ENCODE measurements at places on chromosomes 7 and 10.

DNA sequence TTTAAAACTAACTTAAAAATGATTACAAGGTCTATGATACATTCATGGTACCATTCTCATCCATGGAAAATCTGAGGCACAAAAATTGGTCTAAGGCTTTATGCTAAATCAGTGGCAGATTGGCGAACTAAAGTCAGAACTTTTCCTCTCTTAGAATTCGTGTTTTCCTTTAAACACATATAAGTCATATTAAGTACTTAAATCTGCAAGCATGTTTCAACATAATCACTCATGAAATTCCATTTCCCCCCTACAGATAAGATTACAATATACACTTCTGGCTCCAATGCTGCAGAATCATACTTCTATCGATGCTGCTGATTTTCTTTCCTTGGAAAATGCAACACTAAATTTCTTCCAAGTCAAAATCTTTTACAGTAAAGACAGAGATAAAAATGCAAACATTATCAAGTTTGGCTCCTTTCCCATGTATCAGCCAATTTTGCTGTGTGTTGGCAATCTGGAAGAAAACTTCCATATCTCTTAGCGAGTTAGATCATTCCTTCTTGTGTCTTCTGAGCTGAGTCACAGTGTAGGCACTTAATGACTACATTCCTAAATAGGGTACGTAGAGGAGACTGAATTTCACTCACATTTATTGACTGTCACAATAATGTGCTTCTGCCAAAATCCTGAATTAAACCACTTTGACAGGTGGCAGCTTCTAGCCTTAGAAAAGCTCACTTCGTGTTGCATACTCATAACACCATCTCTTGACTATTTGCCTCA lies 76.4 kb upstream of the LRRC17 start:
- no peak for DNase-seq

GRCh38 chr10:71246591-71247413 lies 34.4 kb downstream of the UNC5B start:
- DNase-seq: no peak

DNA sequence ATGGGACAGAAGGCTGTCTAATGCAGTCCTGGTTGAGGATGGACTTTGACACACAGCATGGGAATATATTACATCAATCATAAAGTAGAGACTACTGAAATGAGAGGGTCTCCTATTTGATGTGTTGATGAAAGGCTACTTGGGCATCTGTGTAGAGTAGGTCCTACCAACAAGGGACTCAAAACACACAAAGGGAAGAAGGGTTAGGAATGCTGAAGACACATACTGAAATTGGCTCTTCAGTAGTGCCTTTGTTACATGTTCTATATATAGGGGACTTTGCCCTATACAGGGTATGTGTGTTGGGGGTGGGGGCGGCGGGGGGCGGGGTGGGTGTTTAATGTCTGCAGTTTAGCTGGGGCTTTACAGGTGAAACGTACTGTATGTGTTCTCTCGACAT lies 7.7 kb downstream of the CUL1 start:
- DNase-seq: no peak

DNA sequence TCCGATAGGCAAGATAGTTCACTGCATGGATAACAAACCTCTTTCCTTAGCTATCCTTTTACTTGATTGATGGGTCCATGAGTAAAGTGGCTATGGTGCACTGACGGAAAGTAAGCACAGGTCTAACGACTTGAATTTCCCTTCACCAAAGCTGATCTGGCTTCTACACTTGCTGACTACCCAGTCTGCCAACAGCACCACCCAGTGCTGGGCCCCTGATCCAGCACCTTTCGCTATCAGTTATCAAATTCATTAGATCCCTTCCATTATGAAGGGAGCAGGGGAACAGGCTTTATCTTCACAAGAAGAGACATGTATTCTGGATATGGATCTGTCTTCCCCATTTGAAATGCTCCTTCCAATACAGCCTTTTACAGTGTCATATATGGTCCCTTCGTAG lies 855.9 kb downstream of the GRID1 start:
- no peak for DNase-seq

GRCh38 chr10:84290235-84290634 lies 38.2 kb upstream of the CCSER2 start:
- no peak for DNase-seq

- DNase-seq: no peak
Measured at GRCh38 chr10:9427209-9427608, 1372.7 kb downstream of the GATA3 start.

- DNase-seq: no peak
Measured at GRCh38 chr10:118027397-118027796, 19.3 kb downstream of the RAB11FIP2 start.

DNA sequence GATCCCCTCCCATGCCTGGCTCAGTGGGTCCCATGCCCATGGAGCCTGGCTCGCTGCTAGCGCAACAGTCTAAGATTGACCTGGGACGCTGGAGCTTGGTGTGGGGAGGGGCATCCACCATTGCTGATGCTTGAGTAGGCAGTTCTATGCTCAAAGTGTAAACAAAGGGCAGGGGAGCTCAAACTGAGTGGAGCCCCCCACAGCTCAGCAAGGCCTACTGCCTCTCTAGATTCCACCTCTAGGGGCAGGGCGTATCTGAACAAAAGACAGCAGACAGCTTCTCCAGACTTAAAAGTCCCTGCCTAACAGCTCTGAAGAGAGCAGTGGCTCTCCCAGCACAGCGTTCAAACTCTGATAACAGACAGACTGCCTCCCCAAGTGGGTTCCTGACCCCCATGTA lies 31.2 kb upstream of the FFAR4 start:
- DNase-seq: no peak

All from stimulated activated CD8-positive, alpha-beta memory T cell treated with anti-CD3 and anti-CD28 coated beads, Interleukin-2, amount 100 ng/mL, for 1 hour (primary cell).